ENCODE measurements at places on chromosomes 4 and X.

DNA sequence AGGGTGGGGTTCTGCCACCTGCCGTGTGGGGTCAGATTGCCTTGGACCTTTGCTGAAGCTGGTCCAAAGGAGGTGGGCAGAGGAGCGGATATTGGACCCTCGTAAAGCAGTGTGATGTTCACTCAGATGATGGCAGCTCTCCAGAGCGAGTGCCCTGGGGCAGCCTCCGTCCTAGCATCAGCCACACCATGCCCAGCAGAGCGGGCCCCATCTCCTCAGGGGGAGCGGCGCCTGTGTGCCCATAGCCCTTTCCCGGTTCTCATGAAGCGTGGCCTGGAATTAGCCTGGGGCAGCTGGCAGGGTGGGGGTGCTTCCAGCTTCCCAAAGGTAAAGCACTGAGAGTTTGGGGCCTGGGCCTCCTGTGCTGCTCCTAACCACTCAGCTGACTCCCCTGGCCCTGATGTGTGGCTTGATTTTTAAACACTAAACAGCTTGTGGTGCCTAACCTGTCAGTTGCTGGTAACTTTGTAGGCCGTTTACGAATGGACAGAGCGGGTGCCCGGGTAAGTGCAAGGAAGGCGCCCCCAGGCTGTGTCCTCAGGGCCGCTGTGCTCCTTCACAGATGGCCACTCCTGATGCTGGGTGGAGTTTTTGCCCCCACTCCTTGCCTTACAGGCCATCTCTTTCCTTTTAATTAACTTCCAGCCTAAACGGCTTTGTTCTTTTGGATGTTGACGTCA is 36.0 kb downstream of the NOP14 start:
- no peak for DNase-seq

DNA sequence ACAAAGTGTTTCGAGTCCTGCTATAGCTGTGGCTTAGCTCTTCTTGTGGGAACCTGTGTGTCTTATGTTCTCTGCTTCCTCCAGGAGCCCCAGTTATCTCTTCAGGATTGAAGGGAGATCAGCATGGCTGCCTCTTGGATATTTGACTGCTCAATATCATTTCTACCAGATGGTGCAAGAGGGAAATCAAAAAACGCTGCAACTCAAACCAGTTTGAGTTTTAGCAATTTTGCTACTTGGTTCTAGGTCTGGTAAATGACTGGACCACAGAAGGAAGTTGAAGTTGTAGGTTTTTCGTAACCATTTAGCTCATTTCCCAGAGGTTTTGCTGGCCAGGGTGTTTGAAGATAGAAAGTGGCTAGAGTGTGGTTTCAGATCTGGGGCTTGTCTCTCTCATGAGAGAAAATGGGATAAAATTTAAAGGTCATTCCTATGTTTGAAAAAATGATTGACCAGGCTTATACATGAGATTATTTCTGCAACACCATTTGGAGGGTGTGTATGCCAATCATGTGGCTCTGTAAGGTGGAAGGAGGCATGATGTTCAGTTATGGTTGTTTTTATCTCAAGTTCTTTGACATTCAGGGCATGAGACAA is 210.4 kb downstream of the SPRY1 start:
- no peak for DNase-seq

DNA sequence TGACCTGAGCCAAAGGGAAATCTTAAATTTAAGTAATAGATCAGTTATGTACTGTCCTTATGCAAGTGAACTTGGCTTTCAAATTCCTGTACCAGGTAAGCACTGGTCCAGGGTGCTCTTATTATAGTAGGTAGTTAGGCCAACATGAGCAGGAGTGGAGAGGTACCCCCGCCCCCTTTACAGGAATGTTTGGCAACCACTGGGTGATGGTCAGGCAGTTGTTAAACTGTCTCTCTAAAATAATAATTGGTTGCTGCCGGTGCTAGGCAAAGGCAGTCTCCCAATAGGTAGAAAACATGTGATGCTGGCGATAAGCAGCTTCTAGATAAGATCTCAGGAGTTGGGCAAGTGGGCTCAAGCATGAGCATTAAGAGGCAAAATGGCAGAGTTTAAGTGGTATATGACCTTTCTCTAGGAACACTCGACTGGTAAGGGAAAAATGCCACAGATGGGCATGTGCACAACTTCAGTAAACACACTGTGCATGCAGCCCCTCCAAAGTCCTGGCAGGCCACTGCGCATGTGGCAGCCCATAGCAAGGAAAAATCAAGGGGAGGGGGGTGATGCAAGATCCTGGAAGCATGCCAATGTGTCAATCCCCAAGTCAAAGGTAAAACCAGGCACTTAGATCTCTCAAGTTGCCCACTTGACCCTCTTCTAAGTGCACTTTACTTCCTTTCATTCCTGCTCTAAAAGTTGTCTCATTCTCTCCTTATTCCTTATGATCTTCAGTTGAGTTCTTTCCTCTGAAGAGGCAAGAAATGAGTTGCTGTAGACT is 1239.7 kb downstream of the C4orf33 start:
- no peak for DNase-seq

DNA sequence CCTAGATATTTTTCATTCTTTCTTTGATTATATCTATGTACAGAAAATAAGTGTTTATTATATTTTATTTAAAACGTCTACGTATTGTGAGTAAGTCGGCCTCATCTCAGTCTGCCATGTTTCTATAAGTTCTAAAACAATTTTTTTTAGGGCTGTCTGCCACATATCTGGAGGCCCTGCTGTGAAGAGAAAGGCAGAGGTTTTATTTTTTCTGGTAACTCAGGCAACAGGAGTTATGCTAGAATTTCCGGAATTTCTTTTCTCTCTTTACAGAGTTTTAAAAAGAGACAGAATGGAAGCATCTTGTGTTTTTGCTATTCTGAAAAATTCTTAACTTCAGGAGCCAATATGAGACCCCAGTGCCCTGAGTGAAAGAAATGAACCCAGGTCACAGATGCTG is 1124.0 kb upstream of the TENM3 start:
- DNase-seq: no peak

GRCh38 chr4:32876546-32876945 is 2156.4 kb downstream of the PCDH7 start:
- no peak for DNase-seq

- DNase-seq: no peak
Measured at GRCh38 chr4:137474711-137475301, 57.5 kb downstream of the PCDH18 start.

DNA sequence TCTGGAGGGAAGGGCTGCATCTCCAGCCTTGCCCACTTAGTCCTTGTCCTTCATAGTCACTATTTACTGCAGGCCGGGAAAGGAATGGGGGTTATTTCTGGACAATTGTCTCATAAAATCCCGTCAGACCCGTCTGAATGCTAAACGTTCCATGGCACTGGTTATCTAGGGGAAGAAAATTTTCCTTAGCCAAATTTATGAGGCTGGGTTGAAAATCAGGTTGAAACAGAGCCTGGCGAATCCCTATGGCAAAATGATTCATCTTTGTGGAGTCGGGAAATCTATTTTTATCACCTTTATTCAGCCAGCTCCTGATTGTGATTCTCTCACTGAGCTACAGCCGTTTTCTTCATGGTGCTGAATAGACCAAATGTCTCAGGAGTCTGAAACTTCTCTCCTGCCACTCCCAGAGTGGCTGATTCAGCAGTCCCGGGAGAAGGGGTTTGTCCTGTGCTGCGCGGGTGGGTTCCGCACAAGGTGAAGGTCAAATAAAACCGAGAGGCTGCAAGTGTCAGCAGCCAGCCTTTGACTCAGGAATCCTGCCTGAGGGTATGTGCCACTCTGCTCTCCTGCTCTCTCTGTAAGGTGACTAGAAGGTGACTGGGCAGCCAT is 1.0 kb downstream of the LIMCH1 start:
- no peak for DNase-seq
